Stimulated activated CD4-positive, alpha-beta T cell treated with anti-CD3 and anti-CD28 coated beads, Interleukin-2, amount 100 ng/mL, for 4 hours (primary cell): ENCODE measurements at places on chromosomes 6 and 20.

- no peak for DNase-seq
Observed at GRCh38 chr20:64106435-64106961, 867 bp downstream of the NPBWR2 start.

GRCh38 chr6:138378463-138378862 is 758 bp downstream of the SMIM28 start:
- no peak for DNase-seq

DNA sequence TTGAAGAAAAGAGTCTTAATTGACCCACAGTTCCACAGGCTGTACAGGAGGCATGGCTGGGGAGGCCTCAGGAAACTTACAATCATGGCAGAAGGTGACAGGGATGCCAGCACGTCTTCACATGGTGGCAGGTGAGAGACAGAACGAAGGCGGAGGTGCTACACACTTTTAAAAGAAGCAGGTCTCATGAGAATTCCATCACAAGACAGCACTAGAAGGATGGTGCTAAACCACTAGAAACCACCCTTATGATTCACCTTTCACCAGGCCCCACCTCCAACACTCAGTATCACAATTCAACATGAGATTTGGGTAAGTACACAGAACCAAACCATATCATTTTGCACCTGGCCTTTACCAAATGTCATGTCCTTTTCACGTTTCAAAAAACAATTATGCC is 20.9 kb downstream of the TAGAP start:
- DNase-seq = no peak

- DNase-seq = no peak
Observed at GRCh38 chr6:159532155-159532554, 160.9 kb downstream of the SOD2 start.

- DNase-seq = no peak
Observed at GRCh38 chr20:47821481-47822100, 36.3 kb upstream of the SULF2 start.

- no peak for DNase-seq
Observed at GRCh38 chr20:9186396-9186795, 117.5 kb downstream of the PLCB4 start.

- DNase-seq = no peak
Observed at GRCh38 chr6:82988930-82989351, 76.7 kb downstream of the UBE3D start.

GRCh38 chr20:44454306-44454963 is 21.2 kb upstream of the TTPAL start:
- no peak for DNase-seq

DNA sequence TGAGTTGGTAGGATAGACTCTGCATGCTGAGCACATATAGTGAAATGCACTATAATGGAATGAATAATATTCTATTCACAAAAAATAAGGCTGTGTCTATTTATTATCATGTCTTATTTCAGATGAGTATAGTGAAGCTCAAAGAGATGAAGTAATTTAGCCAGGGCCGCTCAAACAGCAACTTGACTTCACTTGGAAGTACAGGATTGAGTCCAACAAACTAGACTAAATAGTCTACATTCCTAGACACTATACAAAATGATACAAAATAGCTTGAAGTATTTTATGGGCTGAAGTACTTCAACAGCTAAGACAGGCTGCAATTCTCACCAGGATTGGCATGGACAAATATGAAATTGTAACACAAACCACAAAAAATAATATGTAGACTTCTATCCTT is 144.5 kb upstream of the DST start:
- DNase-seq = no peak

- no peak for DNase-seq
Observed at GRCh38 chr6:130922922-130923321, 95.7 kb downstream of the SMLR1 start.

DNA sequence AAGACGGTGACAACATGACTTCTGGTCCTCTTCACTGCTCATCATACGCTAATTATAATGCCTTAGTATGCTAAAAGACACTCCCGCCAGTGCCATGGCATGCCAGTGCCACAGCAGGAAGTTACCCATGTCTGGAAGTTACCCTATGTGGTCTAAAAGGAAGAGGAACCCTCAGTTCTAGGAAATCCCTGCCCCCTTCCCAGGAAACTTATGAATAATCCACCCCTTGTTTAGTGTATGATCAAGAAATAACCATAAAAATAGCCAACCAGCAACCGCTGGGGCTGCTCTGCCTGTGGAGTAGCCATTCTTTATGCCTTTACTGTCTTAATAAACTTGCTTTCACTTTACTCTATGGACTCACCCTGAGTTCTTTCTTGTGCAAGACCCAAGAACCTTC is 15.8 kb upstream of the SERPINB9 start:
- DNase-seq = no peak

DNA sequence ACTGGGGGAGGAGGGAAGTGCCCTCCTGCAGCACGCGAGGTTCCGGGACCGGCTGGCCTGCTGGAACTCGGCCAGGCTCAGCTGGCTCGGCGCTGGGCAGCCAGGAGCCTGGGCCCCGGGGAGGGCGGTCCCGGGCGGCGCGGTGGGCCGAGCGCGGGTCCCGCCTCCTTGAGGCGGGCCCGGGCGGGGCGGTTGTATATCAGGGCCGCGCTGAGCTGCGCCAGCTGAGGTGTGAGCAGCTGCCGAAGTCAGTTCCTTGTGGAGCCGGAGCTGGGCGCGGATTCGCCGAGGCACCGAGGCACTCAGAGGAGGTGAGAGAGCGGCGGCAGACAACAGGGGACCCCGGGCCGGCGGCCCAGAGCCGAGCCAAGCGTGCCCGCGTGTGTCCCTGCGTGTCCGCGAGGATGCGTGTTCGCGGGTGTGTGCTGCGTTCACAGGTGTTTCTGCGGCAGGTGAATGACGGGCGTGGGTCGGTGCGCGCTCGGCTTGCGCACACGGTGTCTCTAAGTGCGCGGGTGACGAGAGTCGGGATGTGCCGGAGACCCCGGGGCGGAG is at the start of gene CDKN1A:
Gene CDKN1A, plus strand, starts transcription at position 227 of the 555 bp plus-strand sequence. CDS start 5,388 bp downstream, outside the sequence.
- DNase-seq = peak; percentile 60

- DNase-seq = no peak
Observed at GRCh38 chr20:38579219-38579910, 1.6 kb upstream of the ADIG start.

GRCh38 chr6:1081551-1082284 is 230.2 kb upstream of the FOXQ1 start:
- DNase-seq = no peak

- no peak for DNase-seq
Observed at GRCh38 chr6:20583444-20583800, 49.2 kb downstream of the CDKAL1 start.

DNA sequence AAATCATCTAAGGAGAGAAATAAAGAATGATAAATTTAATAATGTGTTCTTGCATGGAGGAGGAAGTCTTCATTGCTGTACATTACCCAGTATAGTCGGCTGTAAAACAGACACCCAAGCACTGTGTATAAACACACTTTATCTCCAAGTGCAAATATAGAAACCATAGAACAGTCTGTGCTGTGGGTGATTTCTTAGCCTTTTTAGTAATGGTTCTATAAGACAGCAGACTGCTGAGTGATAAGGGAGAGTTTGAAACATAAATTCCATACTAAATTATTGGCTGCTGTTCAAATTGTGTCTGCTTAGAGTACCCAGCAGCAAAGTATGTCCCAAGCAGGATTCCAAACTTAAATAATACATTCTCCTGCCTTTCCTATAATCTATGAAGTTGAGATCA is 4.6 kb downstream of the FILIP1 start:
- no peak for DNase-seq

DNA sequence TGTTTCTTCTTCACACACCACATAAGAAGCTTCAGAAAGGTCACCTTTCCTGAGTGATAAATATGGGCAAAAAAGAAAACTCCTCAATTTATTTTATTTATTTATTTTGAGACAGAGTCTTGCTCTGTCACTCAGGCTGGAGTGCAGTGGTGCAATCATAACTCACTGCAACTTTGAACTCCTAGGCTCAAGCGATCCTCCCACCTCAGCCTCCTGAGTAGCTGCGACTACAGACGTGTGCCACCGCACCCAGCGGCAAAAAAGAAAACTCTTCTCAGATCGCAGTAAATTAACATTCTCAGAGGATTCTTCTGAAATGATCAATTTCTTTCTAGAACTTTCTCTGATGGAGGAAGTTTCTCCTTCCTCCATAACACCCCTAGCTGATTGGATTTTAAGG is 111.2 kb downstream of the TRERF1 start:
- DNase-seq = no peak

- DNase-seq = no peak
Observed at GRCh38 chr20:40628877-40629276, 60.2 kb downstream of the MAFB start.

- DNase-seq = no peak
Observed at GRCh38 chr6:2962004-2962403, 9.4 kb downstream of the SERPINB6 start.

- no peak for DNase-seq
Observed at GRCh38 chr6:4397307-4397706, 261.9 kb upstream of the ECI2 start.

GRCh38 chr6:29671026-29671425 is 9.9 kb downstream of the ZFP57 start:
- no peak for DNase-seq

GRCh38 chr20:36318166-36318565 is 12.0 kb downstream of the DLGAP4 start:
- DNase-seq = no peak

DNA sequence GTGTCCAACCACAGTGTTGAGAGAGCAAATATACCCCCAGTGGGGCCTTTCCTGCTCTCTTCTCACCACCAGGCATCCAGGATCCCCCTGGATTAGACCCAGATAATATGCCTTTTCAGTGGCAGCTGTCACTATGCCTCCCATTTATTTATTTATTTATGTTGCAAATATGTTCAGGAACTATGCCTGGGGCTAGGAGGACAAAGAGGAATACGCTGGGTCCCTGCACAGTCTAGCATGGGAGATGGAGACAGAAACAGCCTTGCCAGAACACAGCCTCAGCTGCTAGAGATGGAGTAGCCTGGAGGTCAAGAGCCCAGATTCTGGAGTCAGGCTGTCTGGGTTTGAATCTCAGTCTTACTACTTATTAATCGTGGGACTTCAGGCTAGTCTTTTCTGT is 74.6 kb upstream of the LRFN2 start:
- DNase-seq = no peak

- no peak for DNase-seq
Observed at GRCh38 chr6:158978757-158979156, 21.2 kb downstream of the RSPH3 start.

- no peak for DNase-seq
Observed at GRCh38 chr6:137864812-137865508, 2.1 kb upstream of the TNFAIP3 start.

DNA sequence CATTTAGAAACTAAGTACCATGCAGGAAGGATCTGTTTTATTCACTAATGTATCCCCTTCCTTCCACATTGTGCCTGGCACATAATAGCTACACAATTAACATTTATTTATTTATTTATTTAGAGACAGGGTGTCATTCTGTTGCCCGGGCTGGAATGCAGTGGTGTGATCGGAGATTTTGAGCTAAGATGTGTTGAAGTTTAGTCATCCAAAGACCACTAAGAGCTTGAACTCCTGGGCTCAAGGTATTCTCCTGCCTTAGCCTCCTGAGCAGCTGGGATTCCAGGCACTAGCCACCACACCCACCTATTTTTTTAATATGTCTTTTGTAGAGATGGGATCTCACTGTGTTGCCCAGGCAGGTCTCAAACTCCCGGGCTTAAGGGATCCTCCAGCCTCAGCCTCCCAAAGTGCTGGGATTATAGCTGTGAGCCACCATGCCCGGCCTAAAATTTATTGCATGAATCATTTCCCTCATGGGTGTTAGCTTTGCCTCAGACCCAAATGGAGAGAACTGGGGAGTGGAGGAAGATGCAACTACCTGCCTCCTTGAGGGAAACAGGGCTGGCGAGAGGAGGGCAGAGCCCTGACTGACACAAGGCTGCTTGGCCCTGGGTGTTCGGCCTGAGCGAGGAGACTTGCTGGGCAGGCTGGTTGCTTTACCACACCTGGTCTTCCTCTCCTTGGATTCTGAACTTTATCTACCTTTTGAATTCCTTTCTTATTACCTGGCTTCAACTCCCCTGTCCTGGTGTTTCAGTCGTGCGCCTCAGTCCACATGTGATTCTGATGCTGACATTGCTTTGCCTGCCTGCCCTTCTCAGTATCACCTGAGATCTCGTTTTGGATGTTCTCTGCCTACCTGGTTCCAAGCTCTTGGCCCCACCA is 1.7 kb upstream of the DYNLT1 start:
- DNase-seq = no peak

- DNase-seq = no peak
Observed at GRCh38 chr6:67160820-67161219, 1453.8 kb upstream of the EYS start.

GRCh38 chr6:37674161-37674560 is 23.5 kb downstream of the MDGA1 start:
- DNase-seq = no peak

GRCh38 chr20:13852306-13852705 is 67.5 kb downstream of the NDUFAF5 start:
- DNase-seq = no peak

DNA sequence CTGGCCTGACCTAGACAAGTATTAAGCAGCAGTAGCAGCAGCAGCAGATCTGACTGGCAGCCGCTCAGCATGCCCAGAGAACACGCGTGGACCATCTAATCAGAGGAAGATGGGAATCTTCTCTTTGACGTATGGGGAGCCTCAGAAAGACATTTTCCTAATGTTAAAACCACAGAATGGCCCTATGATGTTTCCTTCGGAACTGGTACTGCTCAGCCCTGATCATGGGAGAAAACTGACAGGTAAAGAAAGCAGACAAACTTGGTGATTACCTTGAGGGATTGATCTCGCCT is 6.2 kb downstream of the PSMA7 start:
- no peak for DNase-seq

- DNase-seq = no peak
Observed at GRCh38 chr6:43714311-43715055, 26.9 kb upstream of the MRPS18A start.

GRCh38 chr20:56842056-56842455 is 212.9 kb downstream of the TFAP2C start:
- no peak for DNase-seq

DNA sequence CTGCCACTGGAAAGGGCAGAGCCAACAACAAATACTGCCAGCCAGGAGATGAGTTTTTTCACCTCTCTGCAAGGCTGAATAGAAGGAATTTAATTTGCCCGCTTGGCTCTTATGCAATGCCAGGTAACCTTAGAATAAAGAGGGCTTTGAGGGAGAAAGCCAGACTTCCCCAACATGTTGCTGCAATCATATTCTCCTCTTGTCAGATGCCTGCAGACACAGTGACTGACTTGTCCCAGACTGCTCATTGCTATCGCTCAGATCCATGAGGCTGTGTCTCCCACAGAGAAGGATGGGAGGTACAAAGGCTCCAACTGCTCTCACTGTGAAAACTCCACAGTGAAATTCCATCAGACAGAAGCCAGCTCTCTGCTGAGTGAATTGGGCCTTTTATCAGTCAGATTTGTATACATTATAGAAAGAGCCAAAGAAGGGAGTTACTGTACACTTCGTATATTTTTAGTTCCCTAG is 517.0 kb upstream of the ID4 start:
- DNase-seq = no peak
